ENCODE measurements at places on chromosomes 3 and 15.

DNA sequence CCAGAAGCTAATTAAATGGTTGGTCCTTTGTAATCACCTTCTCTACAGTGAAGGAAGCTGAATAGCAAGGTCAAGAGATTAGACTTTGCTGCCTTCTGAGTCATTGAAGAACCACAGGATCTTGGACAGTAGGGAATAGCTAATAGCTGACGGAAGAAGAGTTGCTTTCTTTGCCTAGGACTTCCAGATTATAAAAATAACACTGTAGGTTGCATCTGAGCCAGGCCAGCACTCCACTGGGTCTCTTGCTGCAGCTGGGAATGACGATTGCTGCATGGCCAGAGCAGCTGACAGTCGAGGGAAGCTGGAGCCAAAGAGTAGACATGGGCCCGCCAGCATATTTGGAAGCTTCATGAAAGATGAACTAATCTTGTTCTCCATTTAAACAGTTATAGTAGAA, 81.5 kb upstream of the KCNMB2 start:
- no peak for DNase-seq

DNA sequence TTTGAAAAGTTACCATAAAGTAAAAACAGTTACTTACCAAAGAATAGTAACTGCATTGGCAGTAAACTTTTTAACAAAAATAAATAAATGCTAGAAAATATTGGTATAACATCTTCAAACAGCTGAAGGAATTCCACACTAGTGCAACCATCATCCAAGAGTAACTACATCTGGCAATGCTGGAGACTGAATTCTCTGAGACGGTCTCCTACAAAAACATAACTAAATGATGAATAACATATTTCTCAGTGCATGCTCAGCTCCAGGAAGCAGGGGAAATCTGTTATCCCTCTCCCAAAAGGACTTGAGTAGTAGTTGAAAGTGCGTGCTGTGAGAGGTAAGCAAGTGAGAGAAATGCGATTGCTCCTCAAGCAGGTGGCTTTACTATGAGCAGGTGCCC, 526.8 kb upstream of the CCDC54 start:
- DNase-seq, result no peak

DNA sequence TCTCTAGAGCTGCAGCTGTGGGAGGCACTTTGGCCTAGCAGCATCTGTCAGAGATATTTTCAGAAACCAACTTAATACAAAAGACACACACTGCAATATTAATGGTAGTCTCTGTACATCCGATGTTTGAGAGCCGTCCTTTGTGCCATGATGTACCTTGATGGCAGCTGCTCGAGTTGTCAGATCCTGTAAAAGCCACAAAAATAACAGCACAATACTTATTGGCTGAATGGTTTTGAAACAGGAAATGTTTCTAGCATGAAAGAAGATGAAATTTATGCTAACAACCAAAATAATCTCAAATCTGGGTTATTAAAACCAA, 445.5 kb upstream of the TBL1XR1 start:
- DNase-seq, result no peak

DNA sequence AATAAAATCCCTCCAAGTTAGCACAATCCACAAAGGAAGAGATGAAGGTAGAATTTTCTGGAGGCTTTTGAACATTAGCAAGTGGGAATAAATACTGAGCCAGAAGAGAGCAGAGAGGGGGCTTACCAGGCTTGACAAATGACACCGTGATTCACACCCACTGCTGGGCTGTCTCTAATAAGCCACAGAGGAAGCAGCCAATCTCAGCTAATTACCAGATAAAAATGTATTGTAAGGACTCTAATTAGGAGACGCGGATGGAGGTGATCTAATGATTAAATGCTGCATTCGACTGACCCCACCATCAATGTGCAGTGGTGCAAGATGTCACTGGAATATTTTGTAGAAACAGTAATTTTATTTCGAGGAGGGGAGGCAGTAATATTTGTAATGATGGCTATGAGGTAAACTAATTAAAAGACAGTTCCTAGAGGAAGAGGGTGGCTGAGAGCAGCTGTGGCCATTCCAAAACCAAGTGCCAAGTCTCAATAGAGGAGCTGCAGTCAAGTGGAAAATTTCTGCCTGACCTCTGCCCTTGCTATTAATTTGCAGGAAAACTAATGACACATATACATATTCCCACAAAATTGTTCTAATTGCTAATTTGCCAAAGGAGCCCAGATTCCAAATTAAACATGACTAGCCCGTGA, 602.2 kb downstream of the FOXP1 start:
- DNase-seq, result no peak

- DNase-seq, result no peak
Observed at GRCh38 chr15:54387799-54388198, 409.6 kb downstream of the UNC13C start.

DNA sequence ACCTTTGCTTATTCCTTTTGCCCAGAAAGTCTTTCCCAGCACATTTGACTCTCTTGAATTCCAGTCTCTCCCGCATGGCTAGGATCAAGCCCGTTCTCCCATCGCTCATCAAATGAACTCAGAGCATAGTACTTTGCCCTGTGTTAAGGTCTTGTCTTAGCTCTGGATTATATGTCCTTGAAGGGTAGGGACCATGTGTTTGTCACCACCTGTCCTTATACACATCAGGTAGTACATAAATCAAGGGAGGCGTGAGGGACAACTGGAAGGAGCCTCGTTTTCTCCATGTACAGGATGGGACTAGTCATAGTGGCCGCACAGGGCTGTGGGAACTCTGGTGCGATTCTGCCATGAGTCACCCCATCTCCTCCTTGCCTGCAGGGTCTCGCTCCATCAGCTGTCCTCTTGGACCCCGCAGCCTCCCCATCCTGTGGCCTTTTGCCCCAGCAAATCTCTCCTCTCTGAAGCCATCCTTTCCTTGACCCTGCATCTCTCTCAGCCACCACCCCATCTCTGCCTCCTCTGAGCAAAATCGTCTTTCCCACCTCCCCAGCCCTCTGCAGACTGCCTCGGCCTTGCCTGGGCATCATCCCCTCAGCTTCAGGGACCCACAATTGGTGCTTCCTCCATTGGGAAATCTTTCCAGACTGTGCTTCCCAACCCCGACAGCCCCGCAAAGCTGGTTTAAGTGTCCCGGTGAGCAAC, 33.4 kb upstream of the RAB6B start:
- no peak for DNase-seq

DNA sequence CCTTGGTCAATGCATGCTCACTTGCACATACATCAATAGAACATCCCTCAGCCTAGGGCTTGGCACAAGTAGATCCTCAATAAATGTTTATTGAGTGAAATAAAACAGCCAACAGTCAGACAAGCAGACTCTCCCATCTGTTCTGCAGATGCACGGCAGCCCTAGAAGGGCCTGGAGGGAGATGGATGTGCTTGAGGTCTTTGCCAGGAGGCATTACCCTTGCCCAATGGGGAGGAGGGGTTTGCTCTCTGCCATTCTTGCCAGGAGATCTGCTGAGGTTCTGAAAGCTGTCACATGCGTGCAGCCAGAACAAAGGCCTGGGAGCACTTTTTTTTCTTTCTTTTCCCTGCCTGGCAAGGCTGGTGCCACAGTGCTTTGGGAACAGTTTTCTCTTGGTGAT, 349.3 kb upstream of the THRB start:
- no peak for DNase-seq

DNA sequence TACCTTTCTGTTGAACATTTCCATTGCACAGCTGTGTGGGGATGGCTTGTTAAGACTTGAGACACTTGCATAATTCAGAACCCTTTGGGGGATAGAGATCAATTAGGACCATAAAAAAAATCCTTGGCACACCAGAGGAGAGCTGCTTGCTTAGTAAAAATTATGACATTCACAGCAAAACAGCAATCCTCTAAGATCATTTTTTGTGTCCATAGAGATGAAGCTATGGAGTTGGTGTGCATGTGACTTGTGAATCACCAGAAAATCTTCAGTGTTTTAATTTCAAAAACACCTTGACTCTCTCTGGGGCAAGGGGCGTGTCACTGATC, 7.7 kb downstream of the COL8A1 start:
- no peak for DNase-seq

- DNase-seq, result no peak
Observed at GRCh38 chr3:13746385-13746784, 133.5 kb downstream of the WNT7A start.

- no peak for DNase-seq
Observed at GRCh38 chr3:184414418-184415202, 34.8 kb downstream of the CHRD start.

DNA sequence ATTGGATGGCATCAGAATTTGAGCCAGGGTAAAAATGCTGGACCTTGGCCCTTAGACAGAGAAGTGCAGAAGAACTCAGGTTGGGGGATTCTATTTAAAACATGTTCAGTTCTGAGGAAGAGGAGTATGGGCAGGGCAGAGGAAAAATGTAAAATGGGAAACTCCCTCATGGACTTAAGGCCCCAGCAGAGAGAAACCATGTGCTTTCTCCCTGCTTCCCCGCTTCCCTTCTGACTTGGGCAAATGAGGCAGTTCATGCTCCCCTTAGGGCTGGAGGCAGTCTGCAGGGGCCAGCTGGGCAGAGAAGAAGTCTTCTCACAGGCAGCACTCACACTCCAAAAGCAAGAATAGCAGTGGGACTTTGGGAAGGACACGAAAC, 9.9 kb upstream of the NUDT16 start:
- no peak for DNase-seq

GRCh38 chr3:141278196-141279076, 46.8 kb downstream of the PXYLP1 start:
- no peak for DNase-seq
